Ovary (tissue), 10 donors: ENCODE measurements at places on chromosomes 4 and X.

DNA sequence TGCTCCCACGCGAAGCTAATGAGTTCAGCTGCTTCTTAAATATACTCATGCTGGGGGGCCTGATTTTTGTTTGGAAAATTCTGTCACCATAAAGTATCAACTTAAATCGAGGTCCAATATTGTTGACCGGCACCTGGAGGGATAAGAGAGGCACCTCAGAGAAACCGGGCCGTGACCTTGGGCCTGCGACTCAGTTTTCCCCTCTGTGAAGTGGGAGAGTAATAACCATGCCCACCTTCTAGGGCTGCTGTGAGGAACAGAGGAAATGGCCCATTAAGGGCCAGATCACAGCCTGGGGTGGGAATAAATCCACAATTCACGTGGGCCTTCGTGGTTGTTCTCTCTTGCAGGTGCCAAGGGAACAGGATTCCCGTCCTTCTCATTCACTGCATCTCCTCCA is 39.4 kb downstream of the ZBTB49 start:
- no peak for DNase-seq

DNA sequence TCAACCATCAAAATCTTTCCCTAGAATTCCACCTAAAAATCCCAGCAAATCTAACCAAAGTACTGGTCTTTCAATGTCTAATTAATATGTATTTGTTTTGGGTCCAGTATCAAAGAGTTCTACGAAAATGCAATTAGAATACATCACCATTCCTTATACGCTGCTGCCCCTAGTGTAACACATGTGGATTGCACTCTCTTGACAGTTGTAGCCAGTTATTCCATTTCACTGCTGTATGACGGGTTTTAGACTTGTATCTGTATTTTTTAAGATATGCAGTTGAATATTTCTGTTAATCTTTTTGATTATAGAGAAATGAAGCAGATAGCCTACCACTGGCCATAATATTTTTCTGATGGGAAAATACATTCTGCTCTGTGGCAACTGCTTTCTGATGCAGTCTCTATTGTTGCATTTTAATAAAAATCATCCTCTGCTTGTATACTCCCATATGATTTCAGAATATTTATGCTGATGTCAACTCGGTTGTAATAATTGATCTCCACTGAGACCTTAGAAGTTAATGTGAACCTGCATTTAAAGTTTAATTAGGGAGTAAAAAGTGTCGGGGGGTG is 17.1 kb upstream of the PAGE2B start:
- peak; percentile 40 for DNase-seq

GRCh38 chrX:57902633-57903032 is 7.6 kb downstream of the ZXDA start:
- no peak for DNase-seq

GRCh38 chrX:130468395-130468923 is 66.7 kb downstream of the RBMX2 start:
- DNase-seq = no peak

DNA sequence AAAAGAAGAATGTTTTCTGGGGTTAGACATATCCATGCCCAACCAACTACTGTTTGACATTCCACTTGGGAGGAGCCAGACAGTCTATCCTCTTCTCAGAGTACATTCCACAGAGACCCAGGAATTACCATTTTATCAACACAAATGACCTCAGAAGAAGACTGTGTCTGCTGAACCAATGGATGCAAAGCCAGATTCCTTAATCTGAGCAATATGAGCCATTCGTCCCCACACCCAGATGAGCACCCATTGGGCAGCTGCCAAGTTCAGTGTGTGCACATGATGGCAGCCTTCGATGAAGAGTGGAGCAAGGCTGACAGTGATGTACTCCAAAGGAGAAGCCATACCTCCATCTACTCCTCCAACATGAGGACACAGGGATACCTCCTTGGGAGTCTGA is 111.3 kb downstream of the ZNF674 start:
- no peak for DNase-seq

DNA sequence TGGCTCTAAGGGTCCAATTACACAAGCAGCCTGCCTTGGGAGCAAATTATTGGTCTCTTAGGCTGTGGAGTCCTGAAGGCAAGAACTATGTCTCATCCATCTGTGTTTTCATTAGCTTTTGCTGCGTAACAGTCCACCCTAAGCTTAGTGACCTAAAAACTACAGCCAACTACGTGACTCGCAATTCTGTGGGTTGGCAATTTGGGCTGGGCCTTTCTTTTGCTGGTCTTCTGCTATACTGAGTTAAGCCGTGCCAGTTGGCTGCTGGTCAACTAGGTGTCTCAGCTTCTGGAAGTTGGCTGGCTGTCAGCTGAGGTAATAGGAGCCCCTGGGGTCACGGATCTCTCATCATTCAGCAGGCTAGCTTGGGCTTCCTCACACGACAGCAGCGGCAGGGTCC is 205.6 kb upstream of the S100G start:
- DNase-seq = no peak

- no peak for DNase-seq
Observed at GRCh38 chr4:20787940-20788665, 87.8 kb downstream of the PACRGL start.

DNA sequence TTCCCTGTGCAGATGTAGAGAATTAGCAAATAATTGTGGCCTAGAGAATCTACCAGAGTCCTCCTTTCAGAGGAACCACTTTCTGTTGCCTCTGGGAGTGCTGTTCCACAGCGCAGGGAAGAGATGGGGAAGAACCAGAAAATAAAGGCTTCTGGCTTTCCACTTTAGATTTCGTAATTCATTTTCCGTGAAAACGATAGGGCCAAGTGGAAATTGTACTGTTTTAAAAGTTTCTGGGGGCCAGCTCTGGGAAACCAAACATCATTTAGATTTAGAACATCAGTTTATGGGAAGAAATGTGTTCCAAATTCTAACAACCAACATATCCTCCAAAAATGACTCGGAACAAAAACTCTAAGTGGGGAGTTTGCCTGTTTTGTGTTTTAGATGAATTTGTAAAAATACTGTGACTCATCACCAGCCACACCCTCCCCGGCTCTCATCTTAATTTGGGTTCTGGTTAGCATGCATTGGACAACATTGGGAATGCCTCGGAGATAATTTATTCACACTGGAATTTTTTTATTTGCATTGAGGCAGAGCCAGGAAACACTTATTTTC is 65.2 kb upstream of the LNX1 start:
- peak; percentile 37 for DNase-seq

DNA sequence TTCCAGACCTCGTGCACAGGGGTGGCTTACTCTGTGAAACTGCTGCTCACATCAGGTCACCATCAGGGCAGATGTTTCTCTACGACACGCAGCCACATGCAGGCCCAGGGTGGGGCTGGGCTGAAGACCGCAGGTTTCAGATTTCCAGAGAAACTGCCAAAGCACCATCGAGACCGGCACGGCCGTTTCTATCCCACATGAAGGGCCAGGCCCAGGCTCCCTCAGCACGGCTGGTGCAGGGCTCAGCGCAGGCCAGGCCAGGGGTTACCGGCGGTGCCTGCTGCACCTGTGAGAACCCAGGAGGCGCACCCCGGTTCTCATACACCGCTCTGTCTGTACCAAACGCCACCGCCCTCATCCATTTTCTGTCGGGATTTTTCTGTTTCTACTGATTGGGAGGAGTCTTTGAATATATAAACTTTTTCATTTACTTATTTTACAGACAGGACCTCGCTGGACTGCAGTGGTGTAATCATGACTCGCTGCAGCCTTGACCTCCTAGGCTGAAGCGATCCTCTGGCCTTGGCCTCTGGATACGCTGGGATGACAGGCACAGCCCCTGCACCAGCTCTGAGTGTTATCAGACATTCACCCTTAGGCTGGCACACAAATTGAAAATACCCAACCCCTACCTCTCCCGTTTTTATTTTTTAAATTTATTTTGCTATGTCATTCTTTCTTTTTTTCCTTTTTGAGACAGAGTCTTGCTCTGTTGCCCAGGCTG is 17.1 kb downstream of the CTBP1 start:
- DNase-seq = no peak

DNA sequence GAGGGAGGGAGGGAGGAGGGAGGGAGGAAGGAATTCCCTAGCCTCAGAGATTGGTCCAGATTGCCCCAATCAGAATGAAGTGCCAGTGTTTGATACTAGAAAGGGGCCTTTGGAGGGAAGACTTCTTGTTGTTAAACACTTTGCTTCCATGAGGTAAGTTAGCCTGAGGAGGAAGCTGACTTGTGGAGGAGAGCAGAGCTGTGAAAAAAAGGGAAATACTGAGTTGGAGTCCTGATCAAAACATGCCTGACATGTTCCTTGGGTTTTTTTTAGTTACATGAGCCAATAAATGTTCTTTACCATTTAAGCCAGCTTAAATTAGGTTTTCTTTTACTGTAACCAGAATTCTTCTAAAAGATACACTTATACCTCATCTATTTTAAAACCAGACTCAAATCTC is 57.6 kb downstream of the GSX2 start:
- no peak for DNase-seq

DNA sequence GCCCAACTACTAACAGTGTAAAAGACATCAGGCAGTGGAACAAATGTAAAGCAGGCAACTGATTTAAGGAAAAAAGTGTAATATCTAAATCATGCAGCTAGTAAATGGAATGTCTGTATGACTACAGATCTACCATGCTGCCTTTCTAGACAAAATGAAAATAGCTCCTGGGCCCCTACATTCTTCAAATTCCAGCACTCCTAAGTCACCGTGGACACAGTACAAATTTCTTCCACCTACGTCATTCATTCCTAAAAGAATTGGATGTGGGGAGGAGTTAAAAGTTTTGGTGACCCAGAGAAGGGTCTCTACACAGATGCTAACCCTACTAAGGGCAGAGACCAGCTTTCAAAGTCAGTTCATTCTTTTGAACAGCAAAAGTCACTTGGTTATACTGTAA is 137.2 kb upstream of the ARHGEF9 start:
- DNase-seq = no peak

DNA sequence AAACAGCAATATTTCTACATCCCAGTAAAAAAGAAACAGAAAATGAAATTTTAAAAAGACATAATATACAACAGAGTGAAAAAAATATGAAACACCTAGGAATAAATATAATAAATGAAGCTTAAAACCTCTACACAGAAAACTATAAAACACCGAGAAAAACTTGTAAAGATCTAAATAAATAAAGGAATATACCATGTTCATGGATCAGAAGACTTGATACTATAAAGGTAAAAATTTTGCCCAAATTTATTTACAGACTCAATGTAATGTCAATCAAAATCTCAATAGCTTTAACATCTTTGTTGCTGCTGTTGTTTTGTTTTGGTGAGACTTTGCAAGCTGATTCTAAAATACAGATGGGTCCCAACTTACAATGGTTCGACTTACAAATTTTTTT is 5.7 kb downstream of the TBC1D9 start:
- DNase-seq = no peak

DNA sequence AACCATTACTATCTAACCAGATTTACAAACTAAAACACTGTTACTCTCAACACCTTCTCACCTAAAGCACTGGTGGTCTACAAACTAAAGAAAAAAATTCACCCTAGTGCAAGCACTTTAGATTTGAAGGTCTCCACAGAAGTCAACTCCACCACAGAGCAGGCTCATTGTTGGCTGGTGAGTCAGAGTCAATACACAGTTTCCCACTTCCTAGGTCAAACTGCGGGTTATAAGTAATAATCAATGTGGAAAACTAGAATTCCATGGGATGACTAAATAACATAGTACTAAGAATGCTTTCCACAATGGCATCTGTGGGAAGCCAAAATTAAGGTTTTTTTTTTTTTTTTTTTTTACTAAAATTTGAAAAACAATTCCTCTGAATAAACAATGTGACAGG is 191.8 kb downstream of the PDGFC start:
- no peak for DNase-seq

- no peak for DNase-seq
Observed at GRCh38 chrX:110172215-110172614, 145.7 kb downstream of the AMMECR1 start.

DNA sequence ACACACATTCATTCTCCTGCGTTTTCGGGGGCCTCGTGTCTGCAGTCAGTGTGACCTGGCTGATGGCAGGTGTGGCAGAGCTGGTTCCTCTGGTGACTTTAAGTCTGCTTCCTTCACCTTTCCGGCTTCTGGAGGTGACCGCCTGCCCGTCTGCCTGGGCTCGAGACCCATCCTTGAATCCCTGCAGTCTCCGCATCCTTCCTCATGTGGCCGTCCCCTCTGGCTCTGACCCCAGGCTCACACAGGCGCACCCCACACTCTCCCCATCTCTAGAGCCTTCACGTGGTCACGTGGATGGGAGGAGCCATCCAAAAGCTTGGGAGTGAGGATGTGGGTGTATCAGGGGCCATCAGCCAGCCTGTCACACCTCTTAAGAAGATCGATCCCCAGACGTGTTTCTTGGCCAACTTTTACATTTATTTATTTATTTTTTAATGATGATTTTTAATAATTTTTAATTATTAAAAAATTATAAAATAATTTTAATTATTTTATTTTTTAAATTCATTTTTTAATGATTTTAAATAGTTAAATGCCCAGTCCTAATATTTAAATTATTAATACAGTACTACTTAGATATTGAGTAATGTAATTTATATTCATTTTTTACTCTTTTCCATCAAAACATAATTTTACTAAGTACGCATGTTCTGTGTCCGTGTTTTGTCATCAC is 20.9 kb downstream of the RGS12 start:
- no peak for DNase-seq

GRCh38 chr4:188613976-188614375 is 474.7 kb downstream of the TRIML1 start:
- no peak for DNase-seq

DNA sequence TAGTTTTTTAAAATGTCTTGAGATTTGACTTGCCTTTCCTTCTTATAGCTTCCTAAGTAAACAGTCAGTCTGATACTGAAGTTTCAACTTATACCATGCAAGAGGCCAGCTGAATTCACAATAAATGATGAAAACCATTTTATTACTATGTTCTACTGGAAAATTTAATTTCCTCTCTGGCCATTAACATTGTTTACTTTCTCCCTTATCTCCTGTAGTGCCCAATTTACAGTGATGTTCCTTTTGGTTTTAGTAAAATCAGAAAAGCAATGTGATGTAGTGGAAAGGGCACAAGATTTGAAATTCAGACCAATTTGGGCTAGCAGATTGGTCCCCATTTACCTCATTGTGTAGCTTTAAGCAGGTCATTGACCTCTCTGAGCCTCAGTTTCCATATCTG is 54.2 kb downstream of the SLC9A6 start:
- no peak for DNase-seq

DNA sequence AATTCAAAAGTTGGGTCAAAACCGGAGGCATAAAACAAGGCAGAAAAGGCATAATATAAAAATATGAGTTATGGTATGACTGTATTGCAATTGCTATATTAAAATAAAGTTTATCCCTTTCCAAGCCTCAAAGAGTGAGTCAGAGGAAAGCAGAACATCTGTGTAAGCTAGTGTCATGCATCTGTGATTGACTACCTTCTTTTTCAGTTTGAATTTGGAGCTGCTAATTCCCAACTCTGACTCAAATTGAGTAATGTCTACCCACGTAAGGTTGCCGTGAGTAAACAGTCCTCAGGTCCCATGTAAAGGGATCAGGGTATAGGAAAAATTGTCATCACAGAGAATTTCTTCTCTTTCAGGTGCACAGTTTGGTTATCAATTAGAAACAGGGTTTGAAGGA is 6.5 kb upstream of the SLITRK4 start:
- no peak for DNase-seq

GRCh38 chr4:146674829-146675570 is 36.3 kb downstream of the POU4F2 start:
- DNase-seq = no peak

- no peak for DNase-seq
Observed at GRCh38 chr4:87901422-87901992, 68.7 kb downstream of the MEPE start.

- no peak for DNase-seq
Observed at GRCh38 chrX:48540480-48540879, 966 bp downstream of the TBC1D25 start.

GRCh38 chr4:79823148-79823763 is 249.8 kb downstream of the ANTXR2 start:
- no peak for DNase-seq

GRCh38 chr4:8904666-8905065 is 33.0 kb upstream of the HMX1 start:
- no peak for DNase-seq
